ENCODE measurements at places on chromosomes 7 and 10. TPM values are rescaled to one million over a fixed set of nuclear protein-coding genes. Genes with fewer than 3 reads are reported as not detected.

DNA sequence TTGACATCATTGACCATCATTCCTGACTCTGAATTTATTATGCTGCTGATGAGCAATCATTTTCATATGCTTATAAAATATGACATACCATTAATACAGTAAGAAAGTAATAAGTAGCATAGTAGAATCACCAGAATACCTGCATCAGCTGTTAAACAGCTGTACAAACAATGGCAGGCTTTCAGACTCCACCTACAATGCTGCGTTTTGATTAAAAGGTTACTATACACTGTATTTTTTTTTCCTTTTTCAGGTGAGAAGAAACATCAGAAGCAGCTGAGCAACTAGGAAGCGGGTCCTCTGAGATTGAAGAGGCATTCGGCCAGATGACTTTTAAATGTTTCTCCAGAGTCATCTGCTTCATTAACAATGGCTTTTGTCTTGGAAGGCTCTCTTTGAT lies 7.1 kb downstream of the ASNS start:
- H3K4me3 ChIP-seq, result no peak overlapping the region
- H3K27me3 ChIP-seq, result no peaks in the 10 kb centered on the region
- DNase-seq, result peak; percentile 28
- no peak overlapping the region for H3K27ac ChIP-seq

- peak; percentile 73 for DNase-seq
- H3K27me3 ChIP-seq, result no peaks in the 10 kb centered on the region
- H3K36me3 ChIP-seq, result no peaks in the 10 kb centered on the region
- peak overlapping the region; percentile 64 for H3K4me3 ChIP-seq
- H3K4me1 ChIP-seq, result peaks cover 17% of the 10 kb centered on the region
Measured at GRCh38 chr10:114174695-114175188, 739 bp upstream of the CCDC186 start.

GRCh38 chr10:123462246-123462645 lies 203.9 kb upstream of the GPR26 start:
- H3K27me3 ChIP-seq, result no peaks in the 10 kb centered on the region
- H3K36me3 ChIP-seq, result no peaks in the 10 kb centered on the region
- no peak for DNase-seq
- H3K4me1 ChIP-seq, result no peaks in the 10 kb centered on the region
- no peak overlapping the region for H3K4me3 ChIP-seq

DNA sequence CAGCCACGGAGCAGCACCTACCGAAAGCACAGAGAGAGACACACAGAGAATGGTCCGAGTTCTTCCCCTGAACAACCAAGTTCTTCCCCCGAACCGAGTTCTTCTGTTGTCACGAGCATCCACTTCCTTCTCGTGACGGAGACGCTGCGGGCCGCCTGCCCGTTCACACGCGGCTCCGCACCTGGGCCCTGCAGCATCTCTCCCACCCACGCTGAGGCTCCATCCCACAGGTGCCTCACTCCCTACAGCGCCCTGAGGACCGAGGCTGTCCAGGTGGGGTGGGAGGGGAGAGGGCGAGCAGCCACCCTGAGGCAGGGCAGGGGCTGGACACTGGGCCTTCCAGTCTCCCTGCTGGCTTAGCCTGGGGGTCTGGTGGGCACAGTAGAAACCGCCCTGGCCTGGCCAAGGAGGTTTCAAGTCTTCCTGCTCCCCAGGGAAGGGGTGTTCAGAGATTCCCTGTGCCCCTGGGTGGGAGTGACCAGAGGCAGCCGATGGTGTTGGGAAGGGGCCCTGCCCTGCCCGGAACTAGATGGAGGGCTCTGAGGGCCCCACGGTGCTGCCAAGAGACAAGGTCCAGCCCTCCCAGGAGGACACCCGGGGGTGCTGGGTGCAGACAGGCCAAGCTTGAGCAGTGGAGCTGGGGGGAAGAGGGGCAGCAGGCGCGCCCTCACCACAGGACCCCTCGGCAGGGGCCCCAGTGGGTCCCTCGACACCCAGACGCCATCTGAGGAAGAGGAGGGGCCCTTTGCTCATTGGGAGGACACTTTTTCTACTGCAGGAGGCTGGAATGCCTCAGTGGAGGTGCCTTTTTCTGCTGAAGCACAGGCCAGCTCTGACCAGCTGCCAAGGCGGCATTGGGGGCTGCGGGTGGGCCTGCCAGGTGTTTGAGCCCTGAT lies 5.2 kb upstream of the NKX6-2 start:
- H3K36me3 ChIP-seq, result no peaks in the 10 kb centered on the region
- DNase-seq, result no peak
- H3K4me3 ChIP-seq, result no peak overlapping the region
- peaks cover 23% of the 10 kb centered on the region for H3K4me1 ChIP-seq

DNA sequence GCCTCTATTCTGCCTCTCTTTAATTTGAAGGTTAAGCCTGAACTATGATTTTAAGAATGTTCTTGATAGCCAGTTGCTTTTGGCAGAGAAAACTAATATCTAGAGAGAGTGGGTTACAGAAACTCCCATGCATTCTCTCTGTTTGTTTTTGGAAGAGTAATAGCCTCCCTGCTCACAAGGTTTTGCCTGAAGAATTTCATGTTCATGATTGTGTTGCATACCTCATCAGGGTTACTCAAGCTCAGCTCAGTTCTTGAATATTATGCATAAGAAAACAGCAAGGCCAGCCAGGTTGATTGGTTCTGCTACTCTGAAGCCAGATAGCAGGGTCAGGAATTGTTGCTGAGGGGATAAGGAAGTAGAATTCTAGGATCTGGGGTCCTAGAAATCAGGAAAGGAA lies 137.4 kb downstream of the MDFIC start:
- H3K27me3 ChIP-seq, result no peaks in the 10 kb centered on the region
- H3K4me1 ChIP-seq, result no peaks in the 10 kb centered on the region
- no peaks in the 10 kb centered on the region for H3K36me3 ChIP-seq
- peak overlapping the region; percentile 65 for H3K27ac ChIP-seq
- H3K4me3 ChIP-seq, result no peak overlapping the region

DNA sequence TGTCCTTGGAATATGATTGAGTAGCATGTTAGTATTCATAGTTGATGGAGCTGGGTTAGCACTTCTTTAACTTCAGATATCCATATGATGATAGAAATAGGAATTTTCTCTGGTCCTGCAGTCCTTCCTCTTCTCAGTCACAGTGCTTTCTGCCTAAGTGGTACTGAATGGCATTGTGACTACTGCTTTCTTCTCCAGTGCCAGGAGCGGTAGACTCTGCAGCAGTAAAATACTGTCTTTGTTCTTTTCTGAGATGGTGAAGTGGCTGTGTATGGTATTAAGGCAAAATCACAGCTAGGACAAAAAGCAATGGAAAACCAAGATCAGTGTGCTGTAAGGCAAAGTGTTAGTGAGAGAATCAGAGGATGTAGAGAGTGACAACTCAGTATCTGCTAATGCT lies 46.6 kb downstream of the C1GALT1 start:
- no peaks in the 10 kb centered on the region for H3K36me3 ChIP-seq
- no peak overlapping the region for H3K4me3 ChIP-seq
- no peaks in the 10 kb centered on the region for H3K4me1 ChIP-seq
- no peaks in the 10 kb centered on the region for H3K27me3 ChIP-seq
- no peak overlapping the region for H3K27ac ChIP-seq

DNA sequence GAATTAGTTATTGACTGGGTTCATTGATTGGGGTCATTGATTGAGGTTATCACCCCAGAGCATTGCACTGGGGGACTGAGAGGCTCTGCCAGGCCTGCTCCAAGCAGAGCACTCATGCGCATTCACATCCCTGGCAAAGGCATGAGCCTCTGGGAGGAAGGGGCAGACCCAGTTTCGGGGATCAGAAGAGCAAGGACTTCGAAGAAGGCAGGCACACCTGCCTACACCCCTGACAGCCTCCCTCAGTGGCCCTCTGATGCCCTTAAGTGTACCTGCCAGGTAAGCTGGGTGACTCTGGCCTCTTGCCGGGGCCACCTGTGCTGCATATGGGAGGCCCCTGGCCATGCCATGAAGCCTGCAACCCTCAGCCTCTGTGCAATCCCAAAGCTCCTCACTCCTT lies 181.1 kb downstream of the PTPN20 start:
- H3K4me3 ChIP-seq, result no peak overlapping the region
- no peaks in the 10 kb centered on the region for H3K4me1 ChIP-seq
- DNase-seq, result no peak
- no peak overlapping the region for H3K27ac ChIP-seq
- no peaks in the 10 kb centered on the region for H3K27me3 ChIP-seq
- H3K36me3 ChIP-seq, result no peaks in the 10 kb centered on the region

- H3K4me3 ChIP-seq, result no peak overlapping the region
- peaks cover 4% of the 10 kb centered on the region for H3K4me1 ChIP-seq
- H3K27me3 ChIP-seq, result no peaks in the 10 kb centered on the region
- no peak overlapping the region for H3K27ac ChIP-seq
- no peak for DNase-seq
Measured at GRCh38 chr7:1418505-1419309, 40.6 kb downstream of the MICALL2 start.

DNA sequence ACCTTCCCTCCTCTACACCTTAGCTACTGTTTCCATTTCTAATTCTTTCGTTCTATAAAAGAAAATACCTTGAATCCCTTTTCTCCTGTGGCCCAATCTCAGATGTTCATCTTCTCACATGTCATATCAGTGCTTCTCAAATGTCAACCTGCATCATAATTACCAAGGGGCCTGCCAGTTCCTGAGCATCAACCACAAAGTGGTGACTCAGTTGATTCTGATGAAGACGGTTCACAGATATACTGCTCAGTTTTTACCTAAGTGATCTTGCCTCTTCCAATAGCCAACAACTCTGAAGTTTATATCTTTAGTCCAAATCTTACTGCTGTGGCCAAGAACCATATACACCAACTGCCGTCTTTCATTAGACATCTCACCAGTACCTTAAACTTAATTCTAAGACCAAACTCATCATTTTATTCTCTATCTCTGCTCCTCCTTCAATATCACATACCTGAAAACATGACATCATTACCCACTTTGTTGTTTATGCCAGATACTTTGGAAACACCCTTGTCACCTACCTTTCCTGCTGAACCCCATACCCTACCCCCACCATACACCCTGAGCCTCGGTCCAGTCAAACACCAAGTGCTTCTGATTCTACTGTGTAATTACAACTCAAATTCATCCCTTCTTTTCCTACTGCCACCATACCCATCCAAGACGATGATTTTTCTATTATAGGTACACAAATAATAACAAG lies 115.5 kb downstream of the LMBR1 start:
- no peak overlapping the region for H3K4me3 ChIP-seq
- no peaks in the 10 kb centered on the region for H3K36me3 ChIP-seq
- no peaks in the 10 kb centered on the region for H3K27me3 ChIP-seq

DNA sequence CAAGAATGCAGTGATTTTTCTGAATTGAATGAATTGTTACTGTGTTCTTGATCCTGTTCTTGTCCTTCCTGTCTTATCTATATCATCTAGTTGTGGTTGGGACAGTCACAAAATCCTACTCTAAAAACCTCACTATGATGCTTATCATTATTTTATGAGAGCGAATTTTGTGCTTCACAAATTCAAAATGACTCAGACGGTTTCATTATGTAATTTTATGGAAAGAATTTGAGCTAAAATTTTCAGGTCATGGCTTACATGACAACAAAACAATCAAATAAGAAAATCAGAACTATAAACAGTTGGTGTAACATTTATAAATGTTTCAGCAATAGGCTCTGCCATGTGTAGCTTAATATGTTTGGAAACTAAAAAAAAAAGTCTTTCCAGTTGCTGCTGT lies 6.9 kb downstream of the PRKAR2B start:
- DNase-seq, result no peak
- H3K27ac ChIP-seq, result no peak overlapping the region
- H3K36me3 ChIP-seq, result no peaks in the 10 kb centered on the region
- H3K4me3 ChIP-seq, result no peak overlapping the region
- H3K27me3 ChIP-seq, result no peaks in the 10 kb centered on the region

- H3K4me3 ChIP-seq, result no peak overlapping the region
- H3K27ac ChIP-seq, result no peak overlapping the region
- H3K36me3 ChIP-seq, result no peaks in the 10 kb centered on the region
- H3K4me1 ChIP-seq, result peaks cover 25% of the 10 kb centered on the region
Measured at GRCh38 chr7:108246227-108246837, 116.2 kb upstream of the LAMB4 start.

- no peaks in the 10 kb centered on the region for H3K36me3 ChIP-seq
- H3K4me1 ChIP-seq, result no peaks in the 10 kb centered on the region
- no peak overlapping the region for H3K27ac ChIP-seq
- DNase-seq, result no peak
- no peaks in the 10 kb centered on the region for H3K27me3 ChIP-seq
Measured at GRCh38 chr7:80816806-80817205, 102.0 kb downstream of the SEMA3C start.

- H3K4me3 ChIP-seq, result no peak overlapping the region
- no peak overlapping the region for H3K27ac ChIP-seq
- no peaks in the 10 kb centered on the region for H3K36me3 ChIP-seq
- DNase-seq, result no peak
Measured at GRCh38 chr10:121661451-121661851, 63.2 kb upstream of the FGFR2 start.

GRCh38 chr10:21552638-21553037 lies 18.6 kb downstream of the MLLT10 start:
- no peak overlapping the region for H3K27ac ChIP-seq
- DNase-seq, result no peak
- H3K27me3 ChIP-seq, result no peaks in the 10 kb centered on the region

GRCh38 chr7:141133646-141134045 lies 59.8 kb downstream of the TMEM178B start:
- no peak for DNase-seq
- H3K36me3 ChIP-seq, result no peaks in the 10 kb centered on the region
- no peaks in the 10 kb centered on the region for H3K27me3 ChIP-seq
- H3K4me1 ChIP-seq, result no peaks in the 10 kb centered on the region
- H3K27ac ChIP-seq, result no peak overlapping the region

DNA sequence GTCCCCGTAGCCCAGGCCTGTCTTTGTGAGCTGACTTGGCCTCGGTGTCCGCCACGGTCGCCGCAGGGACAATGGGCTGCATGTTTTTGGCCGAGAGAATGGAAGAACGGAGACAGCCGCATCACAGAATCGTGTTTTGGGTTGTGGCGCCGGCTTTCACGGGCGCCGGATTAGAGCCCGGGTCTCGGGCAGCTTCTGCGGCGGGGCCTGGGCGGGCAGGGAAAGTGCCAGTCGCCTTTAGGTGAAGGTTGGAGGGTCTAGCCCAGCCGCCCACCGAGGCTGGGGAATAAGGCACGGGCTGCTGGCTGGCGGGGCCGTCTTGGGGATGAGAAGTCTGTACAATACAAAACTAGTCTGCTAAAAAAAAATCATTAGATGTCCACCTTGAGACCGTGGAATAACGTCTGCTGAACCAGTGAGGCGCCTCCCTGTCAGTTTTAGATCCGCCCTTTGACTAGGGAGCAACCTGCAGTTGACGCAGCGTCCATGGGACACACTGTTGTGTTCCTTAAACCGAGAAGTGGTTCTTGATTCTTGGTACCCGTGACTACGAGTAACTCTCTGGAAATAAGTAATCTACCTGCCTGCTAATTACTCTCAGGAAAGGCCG lies 577 bp downstream of the DNAJB9 start:
- H3K4me3 ChIP-seq, result peak overlapping the region; percentile 97
- H3K27ac ChIP-seq, result peak overlapping the region; percentile 99
- H3K27me3 ChIP-seq, result no peaks in the 10 kb centered on the region
- peak; percentile 67 for DNase-seq

GRCh38 chr10:122034149-122034756 lies 45.3 kb downstream of the TACC2 start:
- no peaks in the 10 kb centered on the region for H3K36me3 ChIP-seq
- no peaks in the 10 kb centered on the region for H3K27me3 ChIP-seq
- H3K27ac ChIP-seq, result no peak overlapping the region

- no peak overlapping the region for H3K27ac ChIP-seq
- no peaks in the 10 kb centered on the region for H3K4me1 ChIP-seq
- DNase-seq, result no peak
- H3K4me3 ChIP-seq, result no peak overlapping the region
Measured at GRCh38 chr7:150857276-150858055, 5.1 kb downstream of the AOC1 start.

The POLR2J2 gene
- total RNA-seq, result 12.5 TPM

The TMEM254 gene
- total RNA-seq, result 8.6 TPM

The WEE2 gene
- total RNA-seq, result not detected

The COL28A1 gene
- 13.8 TPM for total RNA-seq

The PDK4 gene
- total RNA-seq, result 308 TPM
